ENCODE measurements at places on chromosomes 3 and 15. TPM values are rescaled to one million over a fixed set of nuclear protein-coding genes. Genes with fewer than 3 reads are reported as not detected.

GRCh38 chr15:70792171-70792573, 28.8 kb upstream of the UACA start:
- no peak for DNase-seq

DNA sequence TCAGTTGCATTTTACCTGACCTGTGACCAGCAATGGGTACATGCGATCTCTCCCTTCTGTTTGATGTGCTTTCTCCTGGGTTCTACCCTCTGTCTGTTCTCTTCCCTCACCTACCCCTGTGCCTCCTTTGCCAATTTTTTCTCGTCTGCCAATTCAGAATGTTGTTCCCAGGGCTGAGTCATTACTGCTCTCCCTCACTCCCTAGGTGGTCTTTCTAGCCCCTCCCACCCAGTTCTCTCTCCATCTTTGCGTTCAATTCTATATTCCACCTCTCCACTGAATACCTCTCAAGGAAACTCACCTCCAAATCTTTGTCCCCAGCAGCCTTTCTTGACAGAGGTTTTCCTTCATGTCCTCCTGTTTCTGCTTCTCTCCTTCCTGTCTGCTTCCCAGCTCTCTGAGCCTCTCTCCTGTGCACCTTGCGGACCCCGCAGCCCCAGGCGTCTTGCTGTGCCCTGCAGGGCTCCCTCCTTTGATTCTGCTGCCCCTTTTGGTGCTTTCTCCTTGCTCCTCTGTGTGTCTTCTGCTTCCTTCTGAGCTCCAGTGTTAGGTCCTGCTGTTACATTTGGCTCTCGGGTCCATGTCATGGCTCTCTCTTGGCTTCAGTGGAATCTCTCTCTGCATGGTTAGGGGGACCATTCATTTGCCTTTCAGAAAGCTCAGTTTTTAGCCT, 398.2 kb upstream of the TPM1 start:
- DNase-seq, result no peak

GRCh38 chr3:46812237-46812791, 50.9 kb downstream of the MYL3 start:
- DNase-seq, result peak; percentile 81

- DNase-seq, result no peak
Observed at GRCh38 chr15:63576441-63576840, 20.7 kb upstream of the FBXL22 start.

- no peak for DNase-seq
Observed at GRCh38 chr3:71602256-71602655, 18.7 kb upstream of the FOXP1 start.

- no peak for DNase-seq
Observed at GRCh38 chr3:54931182-54931581, 3.3 kb upstream of the LRTM1 start.

GRCh38 chr15:39591141-39591895, 10.4 kb downstream of the THBS1 start:
- DNase-seq, result no peak

DNA sequence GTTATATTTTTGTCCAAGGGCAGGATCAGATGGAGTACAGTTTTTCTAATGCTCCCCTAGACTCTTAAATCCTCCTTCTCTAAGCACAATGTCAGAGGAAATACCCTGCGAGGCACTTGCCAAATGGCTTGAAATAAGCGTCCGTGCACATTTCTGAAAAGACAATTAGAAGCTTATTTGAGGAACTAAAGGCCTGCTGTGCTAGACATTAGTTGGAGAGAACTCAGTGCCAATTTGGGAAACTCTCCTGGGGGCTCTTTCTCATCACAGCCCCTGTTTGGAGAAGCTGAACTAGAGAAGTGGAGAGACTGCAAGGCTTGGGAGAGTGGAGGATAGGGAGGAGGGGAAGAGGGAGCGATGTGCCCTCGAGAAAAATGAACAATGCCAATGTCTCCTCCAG, 247.6 kb upstream of the C2CD4B start:
- DNase-seq, result no peak

GRCh38 chr15:28060005-28060404, 39.1 kb downstream of the OCA2 start:
- no peak for DNase-seq

- DNase-seq, result no peak
Observed at GRCh38 chr3:54535619-54536018, 392.2 kb downstream of the LRTM1 start.

DNA sequence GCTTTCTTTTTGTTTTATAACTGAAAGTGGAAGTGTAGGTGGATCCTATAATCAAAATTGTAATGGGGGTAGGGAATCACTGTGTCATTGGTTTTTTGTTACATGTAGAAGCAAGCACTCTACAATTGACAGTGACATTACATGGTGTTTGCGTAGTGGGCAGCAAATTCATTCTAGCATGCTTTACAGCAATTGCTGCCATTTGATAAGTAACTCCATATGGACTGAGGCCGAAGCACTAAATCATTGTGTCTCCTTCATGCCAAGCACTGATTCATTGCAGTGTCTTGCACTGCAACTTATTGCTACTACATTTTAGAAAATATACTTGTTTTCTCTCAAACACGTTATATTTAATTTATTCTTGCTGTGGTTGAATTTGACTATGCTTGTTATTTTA, 933.9 kb downstream of the NSUN3 start:
- DNase-seq, result no peak

DNA sequence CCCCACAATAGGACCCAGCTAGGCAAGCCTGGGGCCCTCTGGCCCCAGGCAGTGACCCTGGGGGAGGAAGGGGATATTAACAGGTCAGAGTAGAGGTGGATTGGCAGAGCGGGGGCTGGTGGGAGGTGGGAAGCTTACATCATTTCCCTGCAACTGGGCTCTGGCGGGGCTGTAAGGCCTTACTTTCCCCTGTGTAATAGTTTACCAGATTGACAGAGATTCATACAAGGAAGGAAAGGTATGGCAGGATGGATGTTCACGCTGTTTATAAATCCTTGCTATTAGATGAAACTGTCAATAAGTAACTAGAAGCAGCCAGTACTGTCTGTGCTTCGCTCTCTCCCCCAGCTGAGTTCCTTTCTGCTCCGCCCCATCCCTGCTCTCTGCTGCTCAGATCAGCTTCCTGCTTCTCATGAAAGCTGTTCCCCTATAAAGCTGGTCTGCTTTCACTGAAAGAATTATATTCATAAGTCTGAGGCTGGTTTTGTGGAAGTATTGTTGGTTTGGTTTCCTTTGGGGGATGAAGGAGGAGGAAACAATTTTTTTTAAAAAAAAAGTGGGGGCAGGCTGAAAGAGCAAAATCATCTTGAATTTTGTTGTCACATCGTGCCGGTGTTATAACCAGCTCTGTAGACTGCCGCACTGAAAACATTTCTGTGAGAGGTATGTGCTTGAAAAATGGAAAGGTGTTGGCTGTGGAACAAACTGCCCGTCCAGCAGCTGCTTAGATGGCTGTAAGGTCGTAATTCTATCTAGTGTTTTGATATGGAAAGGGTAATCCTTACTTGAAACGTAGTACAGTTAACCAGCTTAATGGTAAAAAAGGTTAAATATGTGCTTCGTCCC, 76.4 kb downstream of the BBX start:
- peak; percentile 57 for DNase-seq

DNA sequence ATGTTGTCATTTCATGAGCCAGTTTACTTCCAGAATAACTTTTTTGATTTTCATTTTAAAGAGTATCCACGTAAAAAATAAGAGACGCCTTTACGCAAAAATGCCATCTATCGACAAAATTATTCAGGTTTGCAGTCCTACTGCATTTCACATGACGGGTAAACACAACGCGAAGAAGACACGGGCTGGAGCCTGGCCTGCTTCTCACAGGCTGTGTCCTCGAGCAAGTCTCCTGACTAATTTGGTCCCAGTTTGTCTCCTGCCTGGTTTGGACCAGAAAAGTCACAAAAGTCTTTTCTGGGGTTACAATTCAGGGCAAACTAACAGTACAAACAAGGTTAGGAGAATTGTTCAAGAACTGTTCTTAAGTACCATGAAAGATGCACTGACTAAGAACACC, 51.7 kb downstream of the CHSY1 start:
- no peak for DNase-seq

- peak; percentile 67 for DNase-seq
Observed at GRCh38 chr15:39919748-39920509, at the start of gene GPR176. Gene GPR176, minus strand, starts transcription at chr15:39920266. Its CDS starts 240 bp downstream, at chr15:39920026.

DNA sequence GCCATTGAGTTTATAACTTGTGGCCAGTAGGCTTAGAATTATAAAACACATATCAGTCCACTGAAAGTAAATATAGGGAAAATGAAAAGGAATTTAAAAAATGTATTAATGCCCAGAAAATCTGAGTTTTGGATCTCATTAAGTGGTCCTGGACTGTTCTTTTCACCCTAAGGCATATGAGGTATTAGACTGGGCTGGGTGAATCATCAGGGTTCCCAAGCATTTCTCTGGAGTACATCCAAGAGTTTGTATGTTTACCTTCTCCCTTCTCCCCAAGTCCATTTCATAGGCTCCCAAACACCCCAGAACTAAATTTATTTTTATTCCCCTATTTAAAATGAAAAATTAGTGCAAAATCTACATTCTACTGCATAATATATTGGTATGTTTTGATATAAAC, 31.9 kb upstream of the SPTSSB start:
- no peak for DNase-seq

DNA sequence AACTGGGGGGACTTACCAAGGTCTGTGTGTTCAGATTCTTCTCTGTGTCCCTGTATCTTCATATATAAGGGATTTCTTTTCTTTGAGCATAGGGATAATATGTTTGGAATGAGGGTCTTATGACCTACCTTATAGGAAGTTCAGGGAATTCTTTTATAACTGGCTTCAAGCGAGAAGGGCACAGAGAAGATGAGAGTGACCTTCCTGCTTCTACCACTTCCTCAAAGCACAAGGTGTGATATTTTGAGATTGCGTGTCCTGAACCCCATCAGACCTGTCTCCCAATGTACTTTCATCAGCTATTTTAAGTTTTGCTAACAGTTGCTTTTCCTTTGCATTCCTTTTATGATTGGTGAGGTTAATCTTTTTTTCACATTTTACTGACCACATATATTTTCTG, 3.1 kb upstream of the PSMD6 start:
- no peak for DNase-seq

- no peak for DNase-seq
Observed at GRCh38 chr3:65871305-65872141, 167.2 kb downstream of the MAGI1 start.

DNA sequence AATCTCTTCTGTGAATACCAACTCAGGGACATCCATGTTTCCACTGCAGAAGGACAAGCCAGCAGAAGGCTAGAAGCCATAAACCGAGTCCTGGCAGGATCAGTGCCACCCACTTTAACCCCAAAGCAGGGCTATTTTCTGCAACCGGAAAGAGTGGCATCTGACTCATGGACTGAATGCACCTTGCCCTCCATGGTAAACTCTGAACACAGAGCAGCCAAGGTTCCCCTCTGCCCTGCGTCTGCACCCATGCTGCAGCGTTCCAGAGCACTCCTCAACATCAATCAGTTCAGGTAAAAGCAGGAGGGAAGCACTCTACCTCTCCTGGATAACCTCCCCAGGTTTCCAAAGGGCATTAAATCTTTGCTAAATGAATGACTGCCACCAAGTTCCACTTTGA, 801 bp upstream of the NGRN start:
- no peak for DNase-seq

- no peak for DNase-seq
Observed at GRCh38 chr3:141371882-141372281, 3.6 kb downstream of the ZBTB38 start.

- DNase-seq, result no peak
Observed at GRCh38 chr3:185552358-185552877, at the start of gene LIPH. Gene LIPH, minus strand, starts transcription at chr3:185552588. Its CDS starts 117 bp downstream, at chr3:185552471.

GRCh38 chr3:194986208-194987043, 284.5 kb downstream of the XXYLT1 start:
- no peak for DNase-seq

DNA sequence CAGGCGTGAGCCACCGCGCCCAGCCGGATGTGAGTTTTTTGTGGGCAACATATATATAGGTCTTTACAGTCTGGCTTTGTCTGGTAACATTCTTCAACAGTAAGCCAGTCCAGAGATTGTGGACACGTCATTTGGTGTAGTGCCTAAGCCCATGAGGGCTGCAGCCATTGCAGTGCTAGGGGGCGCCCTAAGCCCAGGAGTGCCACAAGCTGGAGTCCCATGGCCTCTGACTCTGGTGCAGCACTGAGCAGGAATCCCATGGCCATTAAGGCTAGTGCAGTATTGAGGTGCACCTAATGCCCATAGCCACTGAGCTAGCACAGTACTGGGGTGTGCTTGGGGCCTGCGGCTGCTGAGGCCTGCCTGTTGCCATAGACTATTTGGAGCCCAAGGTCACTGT, 136.4 kb upstream of the NDN start:
- DNase-seq, result no peak

DNA sequence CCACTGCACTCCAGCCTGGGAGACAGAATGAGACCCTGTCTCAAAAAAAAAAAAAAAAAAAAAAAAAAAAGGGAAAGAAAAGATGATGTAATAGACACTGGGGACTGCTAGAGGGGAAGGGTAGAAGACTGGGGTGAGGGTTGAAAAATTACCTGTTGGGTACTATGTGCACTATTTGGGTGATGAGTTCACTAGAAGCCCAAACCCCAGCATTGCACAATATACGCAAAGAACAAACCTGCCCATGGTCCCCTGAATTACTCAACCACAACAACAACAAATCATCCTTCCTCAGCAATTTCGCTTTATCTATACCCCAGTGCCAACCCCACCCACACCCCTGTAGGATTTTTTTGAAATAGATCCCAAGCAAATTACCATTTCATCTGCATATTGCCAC, 13.5 kb downstream of the NIPA1 start:
- no peak for DNase-seq

DNA sequence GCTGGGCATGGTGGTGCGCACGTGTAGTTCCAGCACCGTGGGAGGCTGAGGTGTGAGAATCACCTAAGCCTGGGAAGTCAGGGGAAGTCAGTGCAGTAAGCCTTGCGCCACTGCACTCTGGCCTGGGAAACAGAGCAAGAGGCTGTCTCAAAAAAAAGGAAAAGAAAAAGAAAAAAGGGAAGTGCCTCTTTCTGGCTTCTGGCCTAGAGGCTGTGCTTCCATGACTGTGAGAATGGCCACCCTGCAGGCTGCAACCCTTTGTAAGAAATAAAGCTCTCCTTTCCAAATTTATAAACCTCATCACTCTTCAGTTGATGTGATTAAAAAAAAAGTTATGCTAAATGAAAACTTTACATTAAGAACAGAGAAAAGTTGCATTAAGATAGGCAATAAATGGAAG, 774.3 kb downstream of the TUSC7 start:
- no peak for DNase-seq

GRCh38 chr3:100893590-100893989, 99.6 kb downstream of the ABI3BP start:
- no peak for DNase-seq

Gene NUP210
- 3.5 TPM for total RNA-seq

Gene CCDC13
- total RNA-seq, result 0.41 TPM

Gene SH3GL3
- not detected for total RNA-seq

Gene PLS1
- 2.5 TPM for total RNA-seq

Measured in Right ventricle myocardium inferior (tissue), 1 donor.